ENCODE measurements at places on chromosomes 3 and 15.

- no peak for DNase-seq
These were observed at the start of gene PAK6 for GRCh38 chr15:40238532-40239403. Gene PAK6, plus strand, starts transcription at chr15:40239063. Its CDS starts 25,723 bp downstream, at chr15:40264786.

DNA sequence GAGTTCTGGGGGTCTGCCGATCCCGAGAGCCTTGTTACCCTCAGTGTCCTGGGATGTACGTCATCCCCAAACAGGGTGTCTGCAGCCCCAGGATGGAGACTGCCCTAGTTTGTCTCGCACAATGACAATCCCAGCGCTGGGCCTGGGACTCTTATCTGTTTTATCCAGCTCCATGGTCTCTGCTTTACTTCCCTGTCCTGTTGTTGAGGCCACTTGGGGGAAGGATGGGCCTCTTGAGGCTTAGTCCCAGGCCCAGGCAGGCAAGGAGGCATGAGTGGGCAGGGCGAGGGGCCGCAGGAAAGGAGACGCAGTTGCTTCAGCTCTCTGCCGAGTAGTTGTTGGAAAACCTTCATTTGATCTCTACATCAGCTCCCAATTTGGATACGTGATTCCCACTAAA lies 17.4 kb downstream of the SMAD6 start:
- DNase-seq: no peak

GRCh38 chr3:152199102-152199840 lies 69.5 kb upstream of the MBNL1 start:
- no peak for DNase-seq

GRCh38 chr15:33234020-33234461 lies 39.5 kb upstream of the FMN1 start:
- DNase-seq: no peak

GRCh38 chr3:114775395-114775794 lies 371.7 kb downstream of the ZBTB20 start:
- DNase-seq: no peak
